ENCODE measurements at places on chromosomes 16 and 17.

DNA sequence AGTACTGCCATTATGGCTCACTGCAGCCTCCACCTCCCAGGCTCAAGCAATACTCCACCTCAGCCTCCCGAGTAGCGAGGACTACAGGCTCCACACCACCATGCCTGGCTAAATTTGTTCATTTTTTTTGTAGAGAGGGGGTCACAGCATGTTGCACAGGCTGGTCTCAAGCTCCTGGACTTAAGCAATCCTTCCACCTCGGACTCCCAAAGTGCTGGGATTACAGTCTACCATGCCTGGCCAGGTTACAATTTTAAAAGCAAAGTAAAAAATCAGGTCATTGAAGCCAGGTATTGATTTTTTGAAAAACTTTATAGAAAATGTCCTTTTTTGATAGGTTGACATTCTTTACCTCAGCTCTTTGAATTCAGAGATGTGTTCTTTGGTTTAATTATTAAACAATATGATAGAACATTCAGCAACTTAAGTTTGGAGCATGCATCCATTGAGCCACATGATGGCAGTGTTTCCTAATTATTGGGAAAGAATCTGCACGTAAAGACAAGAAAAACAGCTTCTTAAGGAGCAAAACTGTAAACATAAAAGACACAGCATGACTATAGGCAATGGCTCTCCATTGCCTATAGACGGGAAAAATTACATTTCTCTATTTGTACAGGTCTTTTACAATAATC is 1.7 kb upstream of the SLC16A11 start:
- no peak for DNase-seq

- no peak for DNase-seq
These were observed 7.3 kb upstream of the CUEDC1 start for GRCh38 chr17:57962279-57963148.

GRCh38 chr16:75080205-75081029 is 36.2 kb downstream of the LDHD start:
- DNase-seq: peak; percentile 56

DNA sequence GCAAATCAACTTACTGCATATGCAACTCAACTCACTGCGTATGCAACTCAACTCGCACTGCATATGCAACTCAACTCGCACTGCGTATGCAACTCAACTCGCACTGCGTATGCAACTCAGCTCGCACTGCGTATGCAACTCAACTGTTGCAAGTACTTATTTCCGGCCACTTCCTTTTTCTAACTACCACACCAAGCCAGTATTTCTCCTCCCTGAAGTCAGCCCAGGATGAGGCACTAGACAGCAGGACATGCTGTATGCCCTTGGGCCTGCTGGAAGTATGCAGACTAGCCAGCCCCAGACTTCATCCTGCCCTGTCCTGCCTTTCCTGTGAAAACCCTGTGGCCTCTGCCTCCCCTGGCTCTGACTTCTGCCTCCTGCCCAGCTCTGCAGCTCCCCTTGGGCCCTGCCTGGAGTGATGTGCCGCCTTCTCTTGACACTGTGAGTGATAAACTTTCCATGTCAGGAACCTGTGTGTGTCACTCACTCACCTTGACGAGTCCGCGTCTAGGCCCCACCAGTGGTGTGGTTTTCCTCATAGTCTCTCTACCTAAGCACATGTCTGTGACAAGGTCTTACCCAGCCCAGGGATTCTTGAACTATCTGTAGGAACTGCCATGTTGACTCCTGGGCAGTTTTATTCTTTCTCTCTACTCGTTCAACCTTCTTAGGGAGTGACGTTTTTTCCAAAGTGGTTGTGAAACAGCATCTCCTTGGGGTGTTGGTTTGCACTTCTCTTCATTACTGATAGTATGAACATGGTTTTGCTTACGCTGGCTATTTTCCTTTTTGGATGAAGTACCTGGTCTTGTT is 16.4 kb downstream of the ZNF778 start:
- no peak for DNase-seq

DNA sequence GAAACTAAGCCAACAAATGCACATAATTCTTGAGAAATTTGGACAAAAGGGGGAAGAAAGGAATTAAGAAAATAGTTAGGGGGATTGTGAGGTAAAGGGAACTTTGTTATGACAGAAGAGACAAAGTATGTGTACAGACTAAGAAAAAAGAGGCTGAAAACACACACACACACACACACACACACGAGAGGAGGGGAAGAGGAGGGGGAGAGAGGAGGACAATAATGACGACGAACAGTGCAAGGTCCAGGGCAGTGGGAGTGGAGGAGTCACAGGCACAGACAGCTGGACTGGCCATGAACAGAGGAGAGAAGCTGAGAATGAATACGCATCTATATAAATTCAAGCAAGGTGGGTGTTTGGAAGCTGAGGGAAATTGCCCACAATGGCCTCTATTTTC is 44.6 kb downstream of the MARVELD3 start:
- DNase-seq: no peak

GRCh38 chr17:1045456-1045855 is 48.5 kb downstream of the TIMM22 start:
- no peak for DNase-seq

GRCh38 chr17:49388290-49388640 is 26.2 kb upstream of the ZNF652 start:
- no peak for DNase-seq

DNA sequence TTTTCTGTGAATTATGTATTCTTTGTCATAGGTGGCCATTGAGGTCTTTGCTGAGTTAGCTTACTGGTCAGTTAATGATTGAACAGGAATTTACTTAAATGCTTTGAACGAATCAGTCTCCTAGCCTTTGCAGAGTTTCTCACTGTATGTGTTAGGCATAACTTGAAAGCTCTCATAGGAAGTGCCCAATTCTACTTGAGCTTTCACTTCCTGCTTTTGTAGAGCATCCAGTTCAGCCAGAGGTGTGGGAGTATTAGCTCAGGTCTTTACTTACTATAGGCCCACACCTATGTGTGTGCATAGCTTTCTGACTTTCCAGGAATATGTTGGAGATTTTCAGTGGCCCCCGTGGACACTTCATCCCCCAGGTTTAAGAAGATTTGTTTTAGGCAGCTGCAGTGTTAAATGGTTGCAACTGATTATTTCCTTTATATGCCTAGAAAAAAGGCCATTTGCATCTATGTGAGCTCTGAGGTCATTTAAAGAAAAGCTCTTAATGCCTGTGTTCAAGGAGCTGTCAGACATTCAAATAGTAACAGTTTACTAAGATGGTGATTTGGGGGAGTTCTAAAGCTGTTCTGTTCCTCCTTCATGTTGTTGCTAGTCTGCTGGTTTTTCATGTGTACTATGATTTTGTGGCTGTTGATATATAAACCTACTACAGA is 62.3 kb downstream of the PHKB start:
- DNase-seq: no peak

DNA sequence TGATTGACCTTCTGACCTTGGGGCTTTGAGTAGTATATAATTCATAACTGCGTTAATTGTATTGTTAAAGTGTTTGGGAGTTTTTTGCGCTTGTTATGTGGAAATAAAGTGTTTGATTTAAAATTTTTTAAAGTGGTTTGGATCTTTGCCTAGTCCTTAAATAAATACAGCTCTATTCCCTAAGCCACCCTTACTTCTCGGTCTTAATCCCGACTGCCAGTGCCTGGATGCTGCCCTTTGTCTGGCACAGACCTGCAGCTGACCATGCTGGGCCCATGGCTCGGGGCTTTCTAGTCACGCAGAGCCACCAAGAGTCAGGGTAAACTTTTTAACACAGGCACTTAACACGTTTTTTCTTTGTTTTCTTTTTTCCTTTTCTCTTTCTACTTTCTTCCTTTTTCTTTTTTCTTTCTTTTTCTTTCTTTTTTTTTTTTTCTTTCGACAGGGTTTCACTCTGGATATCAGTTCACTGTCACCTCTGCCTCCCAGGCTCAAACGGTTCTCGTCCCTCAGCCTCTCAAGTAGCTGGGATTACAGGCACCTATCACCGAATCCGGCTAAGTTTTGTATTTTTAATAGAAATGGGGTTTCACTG is 19.6 kb upstream of the SLC5A11 start:
- DNase-seq: no peak

GRCh38 chr17:7851438-7852261 is 3.2 kb upstream of the TMEM88 start:
- DNase-seq: no peak

DNA sequence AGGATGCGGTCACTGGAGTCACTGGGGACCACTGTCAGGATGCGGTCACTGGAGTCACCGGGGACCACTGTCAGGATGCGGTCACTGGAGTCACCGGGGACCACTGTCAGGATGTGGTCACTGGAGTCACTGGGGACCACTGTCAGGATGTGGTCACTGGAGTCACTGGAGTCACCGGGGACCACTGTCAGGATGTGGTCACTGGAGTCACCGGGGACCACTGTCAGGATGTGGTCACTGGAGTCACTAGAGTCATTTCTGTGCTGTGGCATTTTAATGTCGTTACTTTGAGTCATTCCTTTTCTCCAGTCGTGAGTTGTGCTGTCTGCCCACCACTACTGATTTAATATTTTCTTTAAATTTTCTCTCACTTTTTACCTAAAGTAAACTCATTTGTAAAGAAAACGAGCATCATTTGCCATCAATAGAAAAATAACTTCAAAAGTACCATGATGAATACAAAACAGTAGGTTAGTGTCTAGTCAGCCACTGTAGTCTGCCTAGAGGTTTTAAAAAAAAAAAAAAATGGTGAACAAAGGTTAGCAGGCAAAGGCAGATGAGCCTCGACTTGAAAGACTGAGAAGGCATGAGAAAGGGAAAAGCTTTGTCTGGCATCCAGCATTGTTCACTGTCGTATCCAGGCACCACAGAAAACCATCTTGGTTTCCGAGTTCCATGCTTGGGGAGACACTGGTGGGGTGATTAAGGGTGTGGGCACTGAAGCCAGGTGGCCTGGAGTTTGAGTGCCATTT is 346.6 kb downstream of the SNX29 start:
- no peak for DNase-seq

GRCh38 chr17:81424151-81425017 is 29.1 kb downstream of the BAHCC1 start:
- no peak for DNase-seq

DNA sequence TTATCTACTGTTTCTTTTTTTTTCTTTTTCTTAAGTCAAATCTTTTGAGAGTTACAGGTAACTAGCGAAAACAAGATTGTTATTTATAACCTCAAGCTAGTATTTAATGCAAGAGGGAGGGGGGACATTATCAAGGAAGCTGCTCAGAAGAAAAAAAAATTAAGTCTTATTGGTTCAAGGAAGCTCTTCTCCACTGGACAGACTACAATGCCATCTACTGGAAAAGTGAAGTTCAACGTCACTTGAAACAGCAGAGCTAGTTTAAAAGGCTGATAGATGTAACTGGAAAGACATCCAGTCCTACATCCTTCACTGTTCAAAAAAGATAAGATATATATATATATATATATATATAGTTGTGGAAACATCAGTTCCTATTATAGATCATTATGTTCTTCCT is 418.0 kb upstream of the PSMD7 start:
- DNase-seq: peak; percentile 54

GRCh38 chr16:54164789-54165173 is 121.8 kb downstream of the IRX3 start:
- no peak for DNase-seq

- no peak for DNase-seq
These were observed 51.1 kb upstream of the SLC47A1 start for GRCh38 chr17:19482576-19482975.

DNA sequence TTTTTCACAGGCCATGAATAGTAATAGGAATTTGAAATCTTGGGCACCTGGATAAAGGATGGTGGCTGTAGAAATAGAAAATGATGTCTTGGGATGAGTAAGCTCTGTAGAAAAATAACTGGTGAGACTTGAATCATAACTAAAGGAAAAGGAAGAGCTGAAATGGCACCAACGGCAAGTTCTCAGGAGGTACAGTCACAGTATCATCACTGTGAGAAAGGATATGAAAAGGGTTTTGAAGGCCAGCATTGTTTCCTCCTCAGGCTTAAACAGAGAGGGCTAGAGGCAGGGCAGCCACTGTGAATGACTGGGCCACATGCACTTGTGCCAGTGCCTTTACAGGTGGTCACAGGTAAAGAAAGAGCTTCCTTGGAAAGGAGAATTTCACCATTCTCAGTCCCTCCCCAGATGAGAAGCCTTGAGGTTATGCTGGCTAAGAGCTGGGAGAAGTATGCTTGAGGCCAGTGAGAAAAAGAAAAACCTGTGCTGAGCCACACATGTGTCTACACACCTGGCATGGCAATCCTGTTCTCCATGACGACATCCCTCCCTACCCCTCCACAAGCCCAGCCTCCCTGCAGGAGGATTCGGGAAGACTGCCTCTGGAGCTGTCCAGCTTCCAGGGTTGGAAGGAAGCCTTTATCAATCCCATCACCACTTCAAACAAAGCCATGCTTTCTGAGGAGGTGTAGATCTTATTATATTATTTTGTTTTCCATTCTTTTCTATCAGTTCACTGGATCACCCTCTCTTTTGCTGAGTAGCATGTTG is 3.8 kb upstream of the ANKFN1 start:
- DNase-seq: no peak

DNA sequence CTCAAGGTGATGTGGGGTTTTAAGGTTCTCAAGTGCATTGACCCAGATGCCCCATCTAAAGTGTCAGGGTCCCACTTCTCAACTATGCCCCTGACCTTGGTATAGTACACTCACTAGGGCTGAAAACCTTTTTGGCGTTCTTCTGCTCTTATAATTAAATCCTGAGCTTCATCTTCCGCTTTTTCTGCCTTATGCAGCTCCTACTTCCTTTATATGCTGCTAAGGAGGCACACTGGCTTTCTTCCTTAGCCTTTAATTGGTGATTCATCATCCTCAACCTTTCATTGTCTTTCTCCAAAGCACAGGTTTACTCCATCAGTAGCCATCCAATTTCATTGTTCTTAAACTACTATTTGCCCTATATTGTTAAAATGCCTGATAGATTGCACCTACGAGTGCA is 5.3 kb upstream of the NF1 start:
- DNase-seq: no peak

GRCh38 chr17:27245230-27245696 is 48.7 kb upstream of the WSB1 start:
- DNase-seq: no peak

DNA sequence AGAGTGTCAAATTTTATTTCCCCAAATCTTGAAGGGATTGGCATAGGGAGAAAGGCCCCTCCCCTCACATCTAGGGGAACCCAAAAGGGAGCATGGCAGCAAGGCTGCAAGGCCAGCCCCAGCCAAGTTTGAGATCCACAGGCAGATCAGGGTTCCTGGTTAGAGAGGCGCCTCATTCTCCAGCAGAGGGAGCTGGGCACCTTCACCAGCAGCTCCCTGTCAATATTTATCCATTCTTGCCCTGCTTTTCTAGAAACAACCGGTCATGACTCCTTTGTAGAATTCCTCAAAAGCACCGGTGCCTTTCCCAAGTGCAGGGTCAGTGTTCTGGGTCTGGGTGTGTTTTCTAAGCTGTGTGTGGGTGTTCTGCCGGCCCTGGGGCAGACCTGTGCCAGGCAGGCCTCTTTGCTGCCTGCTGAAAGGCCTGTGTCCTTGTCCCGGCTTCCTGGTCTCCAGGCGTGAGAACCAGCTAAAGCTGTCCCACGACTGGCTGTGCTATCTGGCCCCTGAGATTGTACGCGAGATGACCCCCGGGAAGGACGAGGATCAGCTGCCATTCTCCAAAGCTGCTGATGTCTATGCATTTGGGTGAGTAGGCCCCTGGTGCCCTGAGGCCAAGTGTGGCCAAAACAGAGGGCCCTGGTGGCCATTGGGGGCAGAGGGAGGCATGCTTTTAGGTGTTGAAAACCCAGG is 21.2 kb upstream of the LGALS9 start:
- peak; percentile 11 for DNase-seq

Data from non-pigmented ciliary epithelial cell (primary cell).